Stimulated activated naive B cell treated with anti-CD40 and anti-IgM and Interleukin-4, amounts not matched to agents 10 μg/mL and 1 μg/mL and 100 μg/mL, for 72 hours (primary cell): ENCODE measurements at places on chromosomes 1 and 21.
A peak's percentile ranks its signal among the peaks of the same experiment; 100 is the strongest.

- peak; percentile 38 for DNase-seq
Measured at GRCh38 chr1:9494936-9495758, 44.1 kb upstream of the SLC25A33 start.

DNA sequence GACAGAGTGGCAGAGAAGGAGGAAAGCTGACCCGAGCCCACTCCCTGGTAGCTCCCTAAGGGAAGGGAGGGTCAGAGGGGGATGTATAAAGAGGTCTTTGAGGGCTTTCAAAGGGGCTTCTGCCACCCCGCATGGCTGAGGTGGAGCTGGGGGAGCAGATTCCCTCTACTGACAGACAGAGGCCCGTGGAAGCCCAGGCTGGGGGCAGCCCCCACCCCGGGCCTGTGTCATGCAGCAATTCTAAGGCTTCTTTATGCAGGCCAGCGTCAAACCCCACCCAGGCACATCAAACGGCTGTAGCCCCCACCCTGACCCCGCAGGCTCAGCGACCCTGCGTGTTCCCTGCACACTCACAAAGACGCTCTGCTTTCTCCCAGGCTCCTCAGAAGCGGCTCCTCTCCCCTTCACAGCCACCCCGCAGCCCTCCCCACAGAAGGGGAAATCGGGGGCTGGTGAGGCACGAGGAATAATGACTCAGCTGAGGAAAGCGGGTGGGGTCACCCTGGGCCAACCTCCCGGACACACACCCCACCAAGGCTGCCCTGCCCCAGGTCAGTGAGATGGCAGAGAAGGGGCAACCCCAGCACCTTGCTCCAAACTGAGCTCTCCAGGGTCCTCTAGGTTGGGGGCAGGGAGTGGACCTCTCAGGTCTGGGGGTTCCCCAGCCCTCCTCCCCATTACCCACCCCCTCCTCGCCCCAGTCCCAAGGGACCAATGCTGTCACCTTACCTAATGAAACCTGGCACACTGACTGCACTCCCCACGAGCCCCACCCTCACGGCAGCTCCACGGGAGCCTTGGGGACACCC lies 10.8 kb downstream of the SLC45A3 start:
- DNase-seq = peak; percentile 71

GRCh38 chr1:201497935-201498509 lies 8.9 kb downstream of the CSRP1 start:
- DNase-seq = no peak

GRCh38 chr1:207822602-207823451 lies 71.0 kb downstream of the CD46 start:
- DNase-seq = peak; percentile 90

DNA sequence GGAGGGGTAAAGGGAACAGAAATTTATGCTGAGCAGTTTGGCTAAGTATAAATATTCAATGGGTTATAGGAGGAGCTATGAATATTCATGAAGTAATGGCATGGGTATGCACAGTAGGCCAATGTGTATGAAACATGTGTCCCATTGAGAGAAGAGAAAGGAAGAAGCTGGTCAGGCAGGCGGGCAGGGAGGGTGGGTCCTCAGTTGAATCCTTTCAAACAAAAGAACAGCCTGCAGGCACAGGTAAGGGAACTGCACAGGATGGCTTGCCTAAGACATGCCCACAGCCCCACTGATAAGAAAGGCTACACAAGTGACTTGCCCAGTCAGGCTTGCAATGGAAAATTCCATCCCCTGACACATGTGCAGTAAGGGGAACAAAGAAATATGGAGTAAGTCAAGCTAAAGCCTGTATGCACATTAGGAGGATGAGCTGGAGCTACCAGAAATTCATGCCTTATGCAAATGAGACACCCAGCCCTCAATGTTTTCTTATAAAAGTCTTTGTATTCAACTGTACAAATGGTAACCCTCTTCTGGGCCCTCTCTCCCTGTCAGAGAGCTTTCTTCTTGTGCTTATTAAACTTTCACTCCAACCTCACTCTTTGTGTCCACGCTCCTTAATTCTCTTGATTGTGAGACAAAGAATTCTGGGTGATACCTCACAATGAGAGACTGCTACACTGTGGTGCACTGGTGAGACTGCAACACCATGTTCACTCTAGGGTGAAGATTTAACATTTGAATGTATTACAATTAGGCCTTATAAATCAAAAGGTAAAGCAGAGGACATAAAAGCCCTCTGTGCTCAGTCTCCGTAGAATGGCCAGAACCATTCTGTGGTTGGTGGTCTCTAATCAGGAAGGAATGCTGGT lies 96.5 kb downstream of the ATP1B1 start:
- DNase-seq = no peak

- no peak for DNase-seq
Measured at GRCh38 chr1:26915204-26915842, 1.5 kb upstream of the NR0B2 start.

GRCh38 chr1:218330043-218330623 lies 15.0 kb upstream of the TGFB2 start:
- DNase-seq = no peak

GRCh38 chr1:76892675-76893074 lies 25.4 kb downstream of the ST6GALNAC5 start:
- DNase-seq = no peak

GRCh38 chr1:199311478-199312262 lies 672.8 kb downstream of the PTPRC start:
- DNase-seq = no peak

GRCh38 chr1:94302497-94302896 lies 65.1 kb upstream of the ARHGAP29 start:
- no peak for DNase-seq

DNA sequence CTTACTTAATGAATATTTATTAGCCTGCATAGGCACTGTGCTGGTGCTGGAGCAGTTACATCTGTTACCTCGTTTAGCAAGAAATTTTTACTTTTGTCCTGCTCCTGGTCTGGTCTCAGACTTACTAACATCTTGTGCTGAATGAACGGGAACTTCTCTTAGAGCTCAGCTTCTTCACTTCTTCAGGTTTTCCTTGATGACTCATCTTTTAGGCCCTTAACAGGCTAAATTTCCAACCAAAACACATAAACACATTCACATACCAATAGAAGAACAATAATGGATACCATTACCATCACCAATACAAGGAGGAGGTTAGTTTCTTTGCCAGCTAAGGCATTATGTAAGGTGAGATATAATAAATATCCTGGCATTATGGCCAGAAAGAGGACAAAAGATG lies 68.9 kb downstream of the IFI44 start:
- DNase-seq = no peak

DNA sequence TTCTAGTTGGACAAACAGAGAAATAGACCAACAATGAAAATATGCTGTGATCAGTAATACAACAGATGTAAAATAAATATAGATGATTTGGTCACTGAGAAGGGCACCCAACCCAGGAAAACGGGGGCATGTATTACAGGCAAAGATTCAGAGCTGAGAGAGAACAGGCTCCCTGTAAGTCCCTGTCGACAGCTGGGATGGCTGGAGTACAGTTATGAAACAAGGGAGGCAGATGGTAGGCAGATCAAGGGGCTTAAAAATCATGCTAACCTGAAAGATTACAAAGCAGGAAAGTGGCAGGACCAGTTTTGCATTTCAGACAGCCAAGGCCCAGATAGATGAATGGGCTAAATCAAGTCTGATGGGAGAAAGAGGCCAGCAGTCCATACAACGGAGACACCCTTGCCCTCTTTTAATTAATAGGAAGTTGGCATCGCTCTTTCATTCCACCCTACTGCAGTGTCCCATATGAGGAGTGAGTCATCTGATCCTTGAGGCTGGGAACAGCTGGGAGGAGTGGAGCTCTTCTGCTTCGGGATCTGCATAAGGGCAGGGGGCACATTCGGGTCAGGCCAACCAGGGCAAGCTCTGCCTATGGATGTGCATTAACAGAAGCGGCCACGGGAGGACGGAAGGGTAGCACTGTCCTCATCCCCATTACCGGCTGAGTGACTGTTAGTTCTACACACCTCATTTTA lies 171.1 kb downstream of the DAB1 start:
- no peak for DNase-seq

DNA sequence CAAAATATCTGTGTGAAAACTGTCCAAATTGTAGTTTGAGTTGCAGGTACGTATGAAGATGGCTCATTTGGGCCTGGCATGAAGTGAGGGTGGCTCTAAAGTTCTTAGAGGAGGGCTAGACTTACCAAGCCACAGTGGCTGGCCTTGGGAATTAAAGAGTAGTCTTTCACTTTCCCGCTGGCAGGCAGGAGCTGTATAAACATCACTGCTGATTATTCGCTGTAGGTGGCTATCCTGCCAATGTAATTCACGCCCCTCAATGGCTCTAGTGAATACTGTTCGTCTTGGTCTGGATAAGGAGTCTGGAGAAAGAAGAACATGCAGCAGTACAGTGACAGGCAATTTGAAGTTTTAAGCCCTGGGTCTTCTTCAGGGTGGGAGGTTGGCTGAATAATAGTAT lies 31.0 kb downstream of the UROD start:
- no peak for DNase-seq

GRCh38 chr1:17635811-17636210 lies 96.3 kb downstream of the ARHGEF10L start:
- DNase-seq = peak; percentile 71

DNA sequence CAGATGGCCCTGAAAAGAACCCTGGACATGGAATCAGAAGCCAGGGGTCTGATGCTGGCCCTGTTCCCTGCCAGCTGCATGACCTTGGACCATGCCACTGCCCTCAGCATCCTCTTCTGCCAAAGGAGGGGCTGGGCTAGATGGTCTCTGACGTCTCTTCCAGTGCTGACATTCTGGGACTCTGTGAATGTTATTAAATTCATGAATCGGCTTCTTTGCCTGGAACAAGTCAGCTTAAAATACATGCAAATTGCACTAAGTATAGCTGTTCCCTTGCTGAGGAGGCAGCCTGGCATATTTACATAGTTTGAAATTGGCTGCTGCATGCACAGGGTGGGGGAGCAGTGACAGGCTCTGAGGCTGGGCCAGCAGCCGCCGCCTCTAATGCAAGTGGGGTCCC lies 23.8 kb downstream of the KCNA2 start:
- no peak for DNase-seq

- peak; percentile 21 for DNase-seq
Measured at GRCh38 chr1:166884040-166884642, 8.1 kb upstream of the TADA1 start.

GRCh38 chr1:19468397-19468956 lies 16.9 kb downstream of the CAPZB start:
- peak; percentile 20 for DNase-seq

DNA sequence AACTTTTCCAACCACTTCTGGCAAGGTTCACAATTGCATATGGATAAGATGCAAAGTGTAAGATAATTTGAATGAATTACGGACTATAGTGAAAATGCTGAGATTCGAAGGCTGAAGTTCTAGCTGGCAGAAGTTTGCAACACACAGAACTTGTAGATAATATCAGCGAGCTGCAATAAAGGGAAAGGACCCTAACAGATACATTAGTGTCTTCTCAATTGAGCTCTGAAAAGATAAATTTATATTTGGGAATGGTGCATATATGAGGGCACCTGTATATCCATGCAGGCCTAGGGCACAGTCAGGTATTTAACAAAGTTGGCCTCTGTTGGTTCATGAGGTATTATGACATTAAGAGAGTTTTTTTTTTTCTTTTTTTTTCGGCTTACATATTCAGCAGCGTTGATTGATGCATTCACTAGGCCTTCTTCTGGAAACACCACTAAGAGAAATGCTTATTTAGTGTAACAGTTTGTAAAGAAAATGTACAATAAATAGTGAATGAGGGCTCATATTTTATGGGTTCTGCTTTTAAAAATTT lies 2.2 kb downstream of the NFIA start:
- DNase-seq = no peak

- DNase-seq = no peak
Measured at GRCh38 chr1:42877380-42877779, 31.0 kb downstream of the ZNF691 start.

DNA sequence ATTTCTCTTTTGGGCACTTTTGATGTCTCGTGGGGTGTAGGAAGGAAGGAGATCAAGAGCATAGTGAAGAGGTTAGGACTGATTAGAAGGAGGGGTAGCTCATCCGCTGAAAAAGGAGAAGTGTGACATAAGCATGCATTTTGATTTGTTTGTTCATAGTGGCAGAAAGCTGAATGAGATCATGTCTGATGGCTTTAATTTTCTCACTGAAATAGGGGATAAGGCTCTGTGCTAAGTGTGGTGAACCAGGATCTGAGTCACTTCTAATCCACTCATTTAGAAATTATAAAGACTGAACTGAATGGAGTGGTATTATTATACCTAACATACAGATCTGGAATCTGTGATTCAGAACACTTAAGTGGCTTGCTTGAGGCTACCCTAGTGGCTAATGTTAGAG lies 344.5 kb downstream of the PDE4B start:
- DNase-seq = no peak

GRCh38 chr1:1343811-1344421 lies 5.3 kb downstream of the DVL1 start:
- no peak for DNase-seq

- DNase-seq = no peak
Measured at GRCh38 chr1:24278726-24279125, 40.4 kb upstream of the GRHL3 start.

- peak; percentile 72 for DNase-seq
Measured at GRCh38 chr1:27862671-27863537, 9.4 kb upstream of the THEMIS2 start.
